Adrenal gland (tissue), 19 donors: ENCODE measurements at places on chromosomes 6 and 20.

DNA sequence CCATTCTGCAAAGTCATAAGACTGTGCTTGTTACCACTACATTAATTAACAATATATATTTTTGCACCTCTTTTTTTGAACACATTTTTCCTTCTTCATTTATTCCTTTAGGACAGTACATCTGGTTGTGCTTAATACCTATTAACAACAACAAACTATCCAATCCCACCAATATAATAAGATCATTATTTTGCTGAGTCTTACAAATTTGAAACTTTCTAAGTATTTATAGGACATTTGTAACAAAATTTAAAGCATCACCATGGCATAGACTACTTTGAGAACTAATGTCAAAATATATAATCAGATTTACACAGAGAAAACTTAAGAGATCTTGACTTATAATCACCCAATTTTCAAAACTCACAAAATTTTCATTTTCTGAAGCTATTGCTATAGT lies 47.9 kb downstream of the FILIP1 start:
- H3K4me3 ChIP-seq = no peak overlapping the region
- H3K27ac ChIP-seq = no peak overlapping the region
- no peak for DNase-seq
- no peaks in the 10 kb centered on the region for H3K4me1 ChIP-seq

GRCh38 chr6:159430323-159430722 lies 261.1 kb downstream of the FNDC1 start:
- no peaks in the 10 kb centered on the region for H3K27me3 ChIP-seq
- no peak overlapping the region for H3K4me3 ChIP-seq
- DNase-seq = no peak
- no peaks in the 10 kb centered on the region for H3K36me3 ChIP-seq
- no peak overlapping the region for H3K27ac ChIP-seq

DNA sequence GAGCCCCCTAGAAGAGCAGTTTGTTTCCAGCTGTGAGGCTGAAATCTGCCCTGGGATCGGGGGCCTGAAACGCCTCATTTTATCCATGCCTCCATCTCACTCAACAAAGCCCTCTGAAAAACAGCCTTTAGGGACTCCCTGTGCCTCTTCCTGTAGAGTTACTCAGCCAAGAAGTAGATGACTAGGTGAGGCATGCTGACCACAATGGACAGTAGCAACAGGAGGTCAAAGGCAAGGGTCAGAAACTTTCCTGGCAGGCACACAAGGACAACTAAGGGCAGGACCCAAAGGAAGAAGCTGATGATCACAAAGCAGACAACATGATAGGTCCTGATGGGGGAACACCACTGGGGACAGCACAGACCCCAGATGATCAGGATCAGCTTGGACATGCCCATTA lies 12.8 kb downstream of the MAS1L start:
- no peak overlapping the region for H3K4me3 ChIP-seq
- H3K36me3 ChIP-seq = no peaks in the 10 kb centered on the region
- no peaks in the 10 kb centered on the region for H3K27me3 ChIP-seq
- no peak overlapping the region for H3K27ac ChIP-seq
- H3K4me1 ChIP-seq = no peaks in the 10 kb centered on the region

DNA sequence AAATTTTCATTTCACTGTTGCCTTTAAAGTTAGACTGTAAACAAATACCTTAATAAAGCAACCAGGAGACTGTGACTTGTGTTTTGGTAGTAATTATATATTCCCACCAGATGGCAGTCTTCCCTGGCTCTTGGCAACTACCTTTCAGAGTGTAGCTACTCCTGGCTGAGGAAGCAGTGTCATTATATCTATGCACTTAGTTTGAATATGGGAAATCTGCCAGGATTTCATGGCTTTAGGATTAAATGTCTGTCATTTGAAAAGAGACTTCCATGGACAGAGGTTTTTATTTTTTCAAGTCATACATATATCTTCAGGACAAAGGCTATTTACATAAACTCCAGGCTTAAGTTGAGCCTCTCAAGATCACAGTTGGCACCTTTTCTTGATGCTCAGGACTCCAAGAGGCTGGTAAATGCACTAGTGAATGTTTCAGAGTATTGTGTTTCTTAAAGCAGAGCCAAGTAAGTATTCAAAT lies 160.1 kb downstream of the C6orf58 start:
- no peaks in the 10 kb centered on the region for H3K36me3 ChIP-seq
- no peaks in the 10 kb centered on the region for H3K4me1 ChIP-seq
- H3K4me3 ChIP-seq = no peak overlapping the region
- DNase-seq = peak; percentile 33
- H3K27me3 ChIP-seq = no peaks in the 10 kb centered on the region

DNA sequence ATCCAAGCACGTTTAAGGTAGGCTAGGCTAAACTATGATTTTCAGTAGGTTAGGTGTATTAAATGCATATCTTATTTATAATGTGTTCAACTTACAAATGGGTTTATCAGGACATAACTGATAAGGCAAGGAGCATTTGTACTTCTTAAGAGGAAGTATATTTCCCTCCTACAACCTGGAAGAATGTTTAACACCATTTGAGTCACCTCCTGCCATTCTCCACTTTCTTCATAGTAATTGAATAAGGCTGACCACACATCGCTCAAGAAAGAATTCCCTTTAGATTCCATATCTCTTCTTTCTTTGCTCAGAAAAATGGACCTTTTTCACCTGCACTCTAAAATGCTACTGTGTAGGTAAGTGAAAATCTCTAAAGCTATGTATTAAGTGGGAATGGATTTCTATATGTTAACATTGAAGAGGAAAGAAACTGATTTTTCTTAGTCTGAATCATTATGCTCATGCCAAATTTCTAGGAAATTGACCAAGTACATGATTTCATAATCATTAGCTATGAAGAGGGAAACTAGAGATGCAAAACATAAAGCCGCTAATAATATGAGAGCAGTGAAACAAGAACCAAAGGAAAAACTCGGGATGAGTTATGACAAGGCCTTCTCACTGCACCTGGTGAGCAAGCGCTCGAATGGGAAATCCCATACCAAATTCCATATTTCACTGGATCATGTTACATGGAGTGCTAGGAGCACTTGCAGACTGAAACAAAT lies 210.4 kb downstream of the ALDH8A1 start:
- peaks cover 4% of the 10 kb centered on the region for H3K27me3 ChIP-seq
- H3K36me3 ChIP-seq = no peaks in the 10 kb centered on the region
- DNase-seq = no peak
- no peak overlapping the region for H3K27ac ChIP-seq
- peaks cover 15% of the 10 kb centered on the region for H3K4me1 ChIP-seq
- H3K4me3 ChIP-seq = no peak overlapping the region

DNA sequence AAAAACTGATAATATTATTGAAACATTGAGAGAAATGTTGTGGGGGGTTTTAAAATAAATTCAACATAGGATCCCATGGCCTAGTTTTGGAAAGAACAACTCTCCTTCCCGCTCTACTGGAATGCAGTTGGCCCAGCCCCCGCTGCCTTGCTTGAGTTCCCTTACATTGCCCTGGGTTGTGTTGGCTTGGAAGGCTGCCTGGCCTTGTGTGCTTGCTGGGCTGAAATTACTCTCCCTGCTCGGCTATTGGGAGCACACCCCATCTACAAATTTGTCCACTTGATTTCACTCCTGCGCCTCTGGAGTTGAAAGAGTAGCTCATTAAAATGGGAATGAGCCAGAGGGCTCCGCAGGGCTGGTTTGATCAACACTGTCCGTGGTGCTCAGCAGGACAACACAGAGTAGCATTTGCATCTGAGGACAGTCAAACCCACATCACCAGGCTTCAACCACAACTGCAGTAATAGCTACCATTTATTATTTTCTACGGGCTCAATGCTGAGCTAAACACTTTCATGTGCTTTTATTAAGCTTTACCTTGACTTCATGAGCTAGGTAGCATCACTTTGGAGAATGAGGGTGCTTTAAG lies 35.2 kb downstream of the DOK5 start:
- no peak overlapping the region for H3K27ac ChIP-seq
- H3K4me1 ChIP-seq = no peaks in the 10 kb centered on the region
- no peaks in the 10 kb centered on the region for H3K27me3 ChIP-seq

DNA sequence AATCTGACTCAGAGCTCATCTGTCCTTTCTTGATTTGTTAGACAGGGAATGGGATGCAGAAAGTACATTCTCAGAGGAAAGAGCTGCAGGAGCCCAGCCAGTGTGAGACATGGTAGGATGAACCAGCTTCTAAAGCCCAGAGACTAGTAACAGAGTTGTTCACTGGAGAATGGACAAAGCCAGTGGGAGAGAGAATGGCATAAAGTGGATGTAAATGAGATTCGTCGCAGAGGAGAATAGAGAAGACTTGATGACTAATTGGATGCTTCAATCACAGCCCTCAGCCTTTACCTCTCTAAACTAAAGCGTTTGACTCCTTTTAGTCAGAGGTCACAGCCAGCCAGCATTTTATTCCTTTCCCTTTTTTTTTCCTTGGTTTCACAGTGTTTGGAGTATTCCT lies 25.5 kb upstream of the L3MBTL3 start:
- H3K4me1 ChIP-seq = no peaks in the 10 kb centered on the region
- H3K4me3 ChIP-seq = no peak overlapping the region
- H3K36me3 ChIP-seq = no peaks in the 10 kb centered on the region
- H3K27ac ChIP-seq = no peak overlapping the region
- no peak for DNase-seq

- no peaks in the 10 kb centered on the region for H3K27me3 ChIP-seq
- H3K36me3 ChIP-seq = no peaks in the 10 kb centered on the region
- H3K27ac ChIP-seq = no peak overlapping the region
- peaks cover 23% of the 10 kb centered on the region for H3K4me1 ChIP-seq
These were observed 38.6 kb downstream of the ATXN1 start for GRCh38 chr6:16722630-16723029.
